Glutamatergic neuron (in vitro differentiated cells): ENCODE measurements at places on chromosomes 5 and 9. TPM values are rescaled to one million over a fixed set of nuclear protein-coding genes. Genes with fewer than 3 reads are reported as not detected.

DNA sequence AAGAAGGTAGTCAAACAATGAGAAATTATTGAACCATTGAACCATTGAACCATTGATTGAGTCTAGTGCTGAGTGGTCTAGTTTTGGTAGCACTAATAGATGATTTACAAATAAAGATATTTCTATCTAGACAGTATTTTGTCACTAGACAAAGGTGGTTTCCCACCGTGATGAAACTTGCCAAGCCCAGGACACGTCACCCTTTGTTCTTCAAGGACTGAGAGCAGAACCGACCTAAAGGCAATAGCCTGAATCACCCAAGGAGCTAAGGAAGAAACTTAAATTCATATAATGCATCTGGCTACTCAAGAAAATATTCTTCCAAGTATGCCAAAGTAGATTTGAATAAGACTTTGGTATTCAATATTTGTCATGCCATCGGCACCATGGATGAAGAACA is 103.3 kb downstream of the ESM1 start:
- H3K4me3 ChIP-seq: no peak overlapping the region
- DNase-seq: no peak
- peaks cover 14% of the 10 kb centered on the region for H3K27me3 ChIP-seq
- H3K36me3 ChIP-seq: peaks cover 21% of the 10 kb centered on the region

DNA sequence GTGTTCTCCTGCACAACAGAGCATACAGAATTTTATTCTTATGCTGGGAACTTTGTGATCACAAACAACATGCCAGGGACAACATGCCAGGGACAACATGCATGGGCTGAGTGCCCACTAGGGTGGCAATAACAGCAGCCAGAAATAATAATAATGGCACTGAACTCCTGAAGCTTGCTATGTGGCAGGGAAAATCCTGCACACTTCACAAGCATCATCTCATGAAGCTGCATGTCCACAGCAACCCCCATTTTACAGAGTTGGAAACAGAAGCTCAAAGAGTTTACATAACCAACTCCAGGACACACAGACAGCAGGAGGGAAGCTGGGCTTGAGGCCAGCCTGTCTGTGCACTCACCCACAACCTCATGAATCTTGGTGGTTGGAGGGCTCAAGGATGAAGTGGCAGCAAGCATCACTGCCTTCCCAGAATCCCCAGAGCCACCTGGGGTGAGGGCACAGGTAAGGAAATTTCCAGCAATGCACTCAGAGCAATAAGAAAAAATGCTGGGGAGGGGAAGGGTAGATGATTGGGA is 111.4 kb downstream of the GABBR2 start:
- H3K27ac ChIP-seq: no peak overlapping the region
- H3K36me3 ChIP-seq: peaks cover 5% of the 10 kb centered on the region
- H3K4me1 ChIP-seq: peaks cover 57% of the 10 kb centered on the region
- peaks cover 5% of the 10 kb centered on the region for H3K27me3 ChIP-seq
- H3K4me3 ChIP-seq: no peak overlapping the region
- no peak for DNase-seq

GRCh38 chr9:122988920-122989621 is 44.4 kb upstream of the GPR21 start:
- H3K27ac ChIP-seq: no peak overlapping the region
- peaks cover 5% of the 10 kb centered on the region for H3K4me1 ChIP-seq
- H3K4me3 ChIP-seq: no peak overlapping the region
- H3K27me3 ChIP-seq: peaks cover 2% of the 10 kb centered on the region

DNA sequence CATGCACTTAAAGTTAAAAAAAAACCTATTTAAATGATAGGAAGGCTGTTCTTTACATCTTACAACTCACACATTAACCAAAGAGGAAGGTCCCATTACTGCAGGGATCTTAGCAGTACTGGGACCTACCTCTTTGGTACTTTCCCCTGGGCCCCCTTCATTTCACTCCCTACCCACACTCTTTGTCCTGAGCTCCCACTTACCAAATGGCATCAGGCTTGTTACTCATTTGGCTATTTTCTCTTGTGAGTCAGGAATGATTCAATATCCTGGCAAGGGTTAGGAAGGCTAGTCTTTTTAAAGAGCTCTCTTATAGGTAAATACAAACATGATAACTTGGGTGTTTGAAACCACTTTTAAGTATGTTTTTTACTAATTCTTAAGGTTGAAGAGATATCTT is 117.4 kb upstream of the ELL2 start:
- no peak overlapping the region for H3K27ac ChIP-seq
- no peak for DNase-seq
- H3K4me1 ChIP-seq: peaks cover 30% of the 10 kb centered on the region

- H3K27ac ChIP-seq: no peak overlapping the region
- H3K4me1 ChIP-seq: peaks cover 8% of the 10 kb centered on the region
- peaks cover 2% of the 10 kb centered on the region for H3K27me3 ChIP-seq
- no peak overlapping the region for H3K4me3 ChIP-seq
- peak; percentile 90 for DNase-seq
Measured at GRCh38 chr5:180328296-180329137, 24.6 kb downstream of the GFPT2 start.

- no peak overlapping the region for H3K27ac ChIP-seq
- H3K4me1 ChIP-seq: no peaks in the 10 kb centered on the region
- DNase-seq: no peak
- H3K36me3 ChIP-seq: peaks cover 7% of the 10 kb centered on the region
- H3K27me3 ChIP-seq: no peaks in the 10 kb centered on the region
- no peak overlapping the region for H3K4me3 ChIP-seq
Measured at GRCh38 chr5:126383776-126384175, 39.4 kb upstream of the GRAMD2B start.

- no peaks in the 10 kb centered on the region for H3K27me3 ChIP-seq
- no peak for DNase-seq
- no peaks in the 10 kb centered on the region for H3K4me1 ChIP-seq
- no peaks in the 10 kb centered on the region for H3K36me3 ChIP-seq
- H3K27ac ChIP-seq: no peak overlapping the region
Measured at GRCh38 chr9:73014011-73014410, 61.2 kb upstream of the ALDH1A1 start.

DNA sequence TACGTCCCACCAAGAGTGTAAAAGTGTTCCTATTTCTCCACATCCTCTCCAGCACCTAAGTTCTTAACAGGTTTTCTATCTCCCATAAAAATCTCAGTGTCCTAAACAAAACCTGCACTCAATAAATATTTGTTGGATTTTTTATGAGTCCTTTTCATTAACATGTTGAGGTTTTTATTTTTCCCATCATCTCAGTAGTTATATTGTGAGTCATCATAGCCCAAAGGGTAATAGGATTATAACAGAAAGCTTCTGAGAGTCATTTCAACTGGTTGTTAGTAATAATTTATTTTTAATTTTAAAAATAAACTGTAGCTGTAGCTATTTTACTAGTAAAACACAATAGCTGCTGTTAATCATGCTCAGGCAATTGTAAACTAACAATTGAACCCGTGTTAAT is 331.6 kb upstream of the SLC30A5 start:
- no peaks in the 10 kb centered on the region for H3K4me1 ChIP-seq
- no peak overlapping the region for H3K4me3 ChIP-seq
- no peaks in the 10 kb centered on the region for H3K27me3 ChIP-seq
- DNase-seq: no peak
- H3K36me3 ChIP-seq: no peaks in the 10 kb centered on the region

DNA sequence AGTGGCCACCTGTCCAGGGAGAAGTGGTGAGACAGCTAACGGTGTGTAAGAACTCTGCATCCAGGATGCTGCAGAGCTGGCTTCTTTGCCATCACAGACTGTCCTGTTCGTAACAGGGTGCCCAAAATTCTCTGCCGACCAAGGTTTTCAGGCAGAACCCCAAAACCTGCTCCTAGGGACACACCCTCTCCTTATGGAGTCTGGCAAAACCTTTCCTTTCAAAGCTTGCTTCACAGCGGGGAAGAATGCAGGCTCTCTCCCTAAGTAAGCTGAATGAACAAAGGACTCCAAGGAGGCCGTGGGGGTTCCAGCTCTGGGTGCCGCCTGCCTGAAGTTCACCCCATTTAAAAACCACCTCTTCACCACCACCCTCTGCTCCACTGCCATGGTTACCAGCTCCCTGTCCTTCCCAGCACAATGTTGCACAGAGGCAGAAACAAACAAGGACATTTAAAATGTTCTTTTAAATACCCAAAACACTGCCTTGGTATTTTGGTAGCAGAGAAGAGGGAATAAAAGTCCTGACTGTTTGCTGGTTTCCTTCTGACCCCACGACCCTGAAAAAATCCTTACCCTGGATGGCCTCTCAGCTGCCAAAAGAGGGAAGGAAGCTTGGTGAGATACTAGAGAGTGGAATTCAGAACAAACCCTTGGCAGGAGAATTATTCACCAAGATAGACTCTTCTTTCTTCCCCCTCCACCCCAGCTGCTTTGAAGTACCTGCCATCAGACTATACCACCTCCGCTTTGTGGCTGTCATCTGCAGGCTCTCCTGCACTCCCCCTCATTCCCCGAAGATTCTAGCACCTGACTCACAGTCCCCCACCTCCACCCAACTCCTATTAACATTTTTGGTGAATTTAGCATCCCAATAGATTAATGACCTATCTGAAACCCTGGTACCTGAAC is 7.1 kb upstream of the KLF9 start:
- DNase-seq: no peak
- H3K4me3 ChIP-seq: peak overlapping the region; percentile 91
- H3K4me1 ChIP-seq: peaks cover 4% of the 10 kb centered on the region
- H3K27ac ChIP-seq: no peak overlapping the region
- H3K27me3 ChIP-seq: peaks cover 9% of the 10 kb centered on the region

DNA sequence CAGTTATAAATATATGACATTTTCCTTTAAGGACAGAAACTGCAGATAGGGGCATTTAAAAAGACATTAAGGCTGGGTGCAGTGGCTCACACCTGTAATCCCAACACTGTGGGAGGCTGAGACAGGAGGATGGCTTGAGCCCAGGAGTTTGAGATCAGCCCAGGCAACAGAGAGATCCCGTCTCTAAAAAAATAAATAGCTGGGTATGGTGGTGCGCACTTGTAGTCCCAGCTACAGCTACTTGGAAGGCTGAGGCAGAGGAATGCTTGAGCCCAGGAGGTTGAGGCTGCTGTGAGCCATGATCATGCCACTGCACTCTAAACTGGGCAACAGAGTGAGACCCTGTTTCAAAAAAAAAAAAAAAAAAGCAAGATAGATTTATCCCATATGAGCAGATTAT is 63.6 kb downstream of the CSNK1A1 start:
- no peaks in the 10 kb centered on the region for H3K36me3 ChIP-seq
- DNase-seq: no peak
- peaks cover 8% of the 10 kb centered on the region for H3K4me1 ChIP-seq
- no peak overlapping the region for H3K27ac ChIP-seq
- H3K27me3 ChIP-seq: peaks cover 2% of the 10 kb centered on the region
- H3K4me3 ChIP-seq: no peak overlapping the region

DNA sequence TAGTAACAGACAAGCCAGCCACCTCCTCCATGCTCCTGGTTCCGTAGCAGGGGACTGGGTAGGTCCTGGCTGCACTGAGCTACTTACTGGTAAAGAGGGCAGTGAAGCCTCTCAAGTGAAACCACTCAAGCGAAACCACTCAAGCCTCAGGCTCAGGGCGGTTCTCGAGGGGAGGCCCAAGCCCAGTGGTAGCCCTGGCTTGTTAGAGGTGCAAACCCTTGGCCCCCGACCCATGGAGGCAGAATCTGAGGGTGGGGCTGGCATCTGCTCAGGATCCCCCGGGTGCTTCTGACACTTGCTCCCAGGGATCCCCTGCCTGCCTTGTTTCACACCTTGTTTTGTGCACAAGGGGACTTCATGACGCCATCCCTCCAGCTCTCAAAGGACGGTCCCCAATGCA is 76.5 kb upstream of the OLFM1 start:
- H3K27me3 ChIP-seq: peaks cover 4% of the 10 kb centered on the region
- H3K4me3 ChIP-seq: no peak overlapping the region
- no peak overlapping the region for H3K27ac ChIP-seq
- peaks cover 2% of the 10 kb centered on the region for H3K4me1 ChIP-seq

- no peaks in the 10 kb centered on the region for H3K4me1 ChIP-seq
- no peak for DNase-seq
- H3K4me3 ChIP-seq: no peak overlapping the region
- H3K27me3 ChIP-seq: no peaks in the 10 kb centered on the region
- H3K27ac ChIP-seq: no peak overlapping the region
- no peaks in the 10 kb centered on the region for H3K36me3 ChIP-seq
Measured at GRCh38 chr5:145316282-145316681, 518.9 kb downstream of the PRELID2 start.

- H3K27ac ChIP-seq: no peak overlapping the region
- H3K27me3 ChIP-seq: no peaks in the 10 kb centered on the region
- peaks cover 1% of the 10 kb centered on the region for H3K4me1 ChIP-seq
- no peak overlapping the region for H3K4me3 ChIP-seq
Measured at GRCh38 chr5:171898879-171899278, 107.6 kb downstream of the FBXW11 start.

Gene MYOT
- not detected for total RNA-seq

Gene ANKRD55
- total RNA-seq: not detected

Gene P4HA2
- 26.6 TPM for total RNA-seq

Gene NME5
- 0.71 TPM for total RNA-seq

Gene PAIP2
- total RNA-seq: 128 TPM

Gene TMEM252
- total RNA-seq: not detected
